ENCODE measurements at places on chromosomes 5 and 9. TPM values are rescaled to one million over a fixed set of nuclear protein-coding genes. Genes with fewer than 3 reads are reported as not detected.

Gene C1QTNF2
- total RNA-seq = not detected

Gene PCDHGA12
- total RNA-seq = 0.17 TPM

Gene ITK
- 314 TPM for total RNA-seq

Gene RNF208
- total RNA-seq = 10.3 TPM

Gene OLFM1
- not detected for total RNA-seq

Gene ZNF879
- total RNA-seq = 2.8 TPM

- no peaks in the 10 kb centered on the region for H3K27me3 ChIP-seq
- no peak for DNase-seq
- H3K4me1 ChIP-seq = peaks cover 87% of the 10 kb centered on the region
- H3K36me3 ChIP-seq = peaks cover 24% of the 10 kb centered on the region
- peak overlapping the region; percentile 59 for H3K27ac ChIP-seq
- no peak overlapping the region for H3K4me3 ChIP-seq
These were observed 9.9 kb downstream of the HNRNPH1 start for GRCh38 chr5:179613460-179614071.

- no peak overlapping the region for H3K27ac ChIP-seq
- H3K27me3 ChIP-seq = peaks cover 7% of the 10 kb centered on the region
- DNase-seq = no peak
- H3K4me3 ChIP-seq = no peak overlapping the region
These were observed 55.7 kb downstream of the NXNL2 start for GRCh38 chr9:88590558-88591146.

- no peak overlapping the region for H3K27ac ChIP-seq
- H3K4me1 ChIP-seq = no peaks in the 10 kb centered on the region
- H3K36me3 ChIP-seq = no peaks in the 10 kb centered on the region
These were observed 6.8 kb upstream of the PAEP start for GRCh38 chr9:135554718-135555117.

DNA sequence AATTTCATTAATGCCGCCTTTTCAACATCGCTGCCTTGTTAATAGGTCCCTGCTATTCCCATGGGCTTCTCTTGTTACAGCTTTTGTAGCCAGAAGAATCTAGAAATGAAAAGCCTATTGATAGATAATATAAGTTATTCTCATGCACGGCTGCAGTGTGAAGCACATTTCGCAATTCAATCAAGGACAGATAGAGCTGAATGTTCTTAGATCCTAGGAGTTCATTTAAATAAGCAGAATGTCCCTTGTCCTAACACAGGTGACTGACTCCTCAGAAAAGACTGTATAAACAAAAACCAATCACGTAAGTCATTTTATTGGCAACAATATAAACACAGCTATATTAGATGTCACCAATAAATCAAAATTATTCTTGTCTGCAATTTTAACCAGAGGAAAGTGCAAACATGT, 9.4 kb downstream of the GLIS3 start:
- peaks cover 18% of the 10 kb centered on the region for H3K4me1 ChIP-seq
- DNase-seq = no peak
- H3K4me3 ChIP-seq = no peak overlapping the region
- no peak overlapping the region for H3K27ac ChIP-seq

DNA sequence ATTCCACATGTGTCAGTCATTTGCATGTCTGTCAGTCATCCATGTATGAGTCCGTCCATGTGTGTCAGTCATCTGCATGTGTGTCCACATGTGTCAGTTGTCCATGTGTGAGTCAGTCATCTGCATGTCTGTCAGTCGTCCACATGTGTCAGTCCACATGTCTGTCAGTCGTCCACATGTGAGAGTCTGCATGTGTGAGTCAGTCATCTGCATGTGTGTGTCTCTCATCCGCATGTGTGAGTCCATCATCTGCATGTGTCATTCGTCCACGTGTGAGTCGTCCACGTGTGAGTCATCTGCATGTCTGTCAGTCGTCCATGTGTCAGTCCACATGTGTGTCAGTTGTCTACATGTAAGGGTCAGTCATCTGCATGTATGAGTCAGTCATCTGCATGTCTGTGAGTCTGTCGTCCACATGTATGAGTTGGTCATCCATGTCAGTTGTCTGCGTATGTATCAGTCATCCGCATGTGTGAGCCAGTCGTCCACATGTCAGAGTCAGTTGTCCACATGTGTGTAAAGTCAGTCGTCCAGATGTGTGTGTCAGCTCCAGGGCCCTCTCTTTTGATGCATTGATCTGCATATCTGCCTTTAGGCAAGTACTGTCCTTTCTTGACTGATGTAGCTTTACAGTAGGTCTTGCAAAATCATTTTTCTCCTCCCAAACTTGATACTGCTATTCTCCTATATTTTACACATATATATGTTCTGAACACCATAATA, 72.5 kb upstream of the CACNA1B start:
- H3K36me3 ChIP-seq = peaks cover 2% of the 10 kb centered on the region
- no peak for DNase-seq
- no peaks in the 10 kb centered on the region for H3K4me1 ChIP-seq
- no peaks in the 10 kb centered on the region for H3K27me3 ChIP-seq
- H3K27ac ChIP-seq = no peak overlapping the region
- no peak overlapping the region for H3K4me3 ChIP-seq

DNA sequence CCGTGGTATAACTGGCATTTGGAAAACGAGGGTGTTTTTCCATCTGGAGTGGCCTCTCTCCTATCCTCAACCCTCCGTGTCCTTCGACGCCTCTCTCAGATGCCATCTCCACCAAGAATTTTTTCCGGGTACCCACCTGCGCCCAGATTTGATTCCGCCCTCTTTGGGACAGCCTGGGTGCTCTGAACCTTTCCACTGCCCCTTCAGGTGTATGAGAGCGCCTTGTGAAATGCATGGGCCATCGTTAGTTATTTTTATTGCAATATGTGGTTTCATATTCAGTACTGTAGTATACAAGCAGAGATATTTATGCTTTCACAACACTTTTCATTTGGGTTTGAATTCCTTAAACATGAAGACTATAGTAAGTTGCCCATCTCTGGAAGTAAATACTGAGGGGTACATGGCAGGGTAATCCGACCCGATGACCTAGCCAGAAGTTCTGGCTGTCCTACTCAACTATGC, 78.2 kb upstream of the IFNE start:
- H3K4me1 ChIP-seq = peaks cover 31% of the 10 kb centered on the region
- H3K4me3 ChIP-seq = peak overlapping the region; percentile 94
- no peak overlapping the region for H3K27ac ChIP-seq
- DNase-seq = no peak
- peaks cover 29% of the 10 kb centered on the region for H3K27me3 ChIP-seq

DNA sequence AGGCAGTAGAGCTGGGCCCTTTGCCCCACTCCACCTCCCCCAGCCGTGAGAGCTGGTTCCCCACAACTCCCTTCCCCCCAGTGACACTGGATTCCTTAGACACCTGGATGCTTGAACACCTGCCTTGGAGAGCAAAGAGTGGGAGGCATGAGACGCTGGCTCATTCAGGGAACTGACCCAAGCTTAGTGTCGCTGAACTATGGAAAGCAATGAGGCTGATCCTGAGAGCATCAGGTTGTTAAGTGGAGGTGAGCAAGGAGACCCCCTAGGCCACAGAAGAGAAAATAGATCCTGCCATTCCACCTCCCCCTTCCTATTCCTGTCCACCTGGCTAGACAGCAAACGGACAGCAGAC, 2.0 kb downstream of the CCL19 start:
- peaks cover 6% of the 10 kb centered on the region for H3K27me3 ChIP-seq
- no peaks in the 10 kb centered on the region for H3K36me3 ChIP-seq
- no peak overlapping the region for H3K4me3 ChIP-seq
- peaks cover 7% of the 10 kb centered on the region for H3K4me1 ChIP-seq
- no peak for DNase-seq
- no peak overlapping the region for H3K27ac ChIP-seq

- no peak overlapping the region for H3K27ac ChIP-seq
- no peaks in the 10 kb centered on the region for H3K36me3 ChIP-seq
- H3K4me3 ChIP-seq = no peak overlapping the region
- H3K27me3 ChIP-seq = no peaks in the 10 kb centered on the region
- H3K4me1 ChIP-seq = no peaks in the 10 kb centered on the region
These were observed 298.7 kb upstream of the BRINP1 start for GRCh38 chr9:119667916-119668315.

GRCh38 chr5:145931718-145932117, 4.7 kb upstream of the SH3RF2 start:
- no peak overlapping the region for H3K4me3 ChIP-seq
- H3K27ac ChIP-seq = no peak overlapping the region
- H3K4me1 ChIP-seq = peaks cover 11% of the 10 kb centered on the region
- H3K36me3 ChIP-seq = peaks cover 2% of the 10 kb centered on the region

GRCh38 chr5:25570067-25570583, 925.3 kb upstream of the CDH10 start:
- H3K4me3 ChIP-seq = no peak overlapping the region
- no peaks in the 10 kb centered on the region for H3K36me3 ChIP-seq
- H3K4me1 ChIP-seq = no peaks in the 10 kb centered on the region
- DNase-seq = no peak

- H3K27ac ChIP-seq = no peak overlapping the region
- no peaks in the 10 kb centered on the region for H3K27me3 ChIP-seq
These were observed 200.0 kb downstream of the ACTL7B start for GRCh38 chr9:108655818-108656217.

DNA sequence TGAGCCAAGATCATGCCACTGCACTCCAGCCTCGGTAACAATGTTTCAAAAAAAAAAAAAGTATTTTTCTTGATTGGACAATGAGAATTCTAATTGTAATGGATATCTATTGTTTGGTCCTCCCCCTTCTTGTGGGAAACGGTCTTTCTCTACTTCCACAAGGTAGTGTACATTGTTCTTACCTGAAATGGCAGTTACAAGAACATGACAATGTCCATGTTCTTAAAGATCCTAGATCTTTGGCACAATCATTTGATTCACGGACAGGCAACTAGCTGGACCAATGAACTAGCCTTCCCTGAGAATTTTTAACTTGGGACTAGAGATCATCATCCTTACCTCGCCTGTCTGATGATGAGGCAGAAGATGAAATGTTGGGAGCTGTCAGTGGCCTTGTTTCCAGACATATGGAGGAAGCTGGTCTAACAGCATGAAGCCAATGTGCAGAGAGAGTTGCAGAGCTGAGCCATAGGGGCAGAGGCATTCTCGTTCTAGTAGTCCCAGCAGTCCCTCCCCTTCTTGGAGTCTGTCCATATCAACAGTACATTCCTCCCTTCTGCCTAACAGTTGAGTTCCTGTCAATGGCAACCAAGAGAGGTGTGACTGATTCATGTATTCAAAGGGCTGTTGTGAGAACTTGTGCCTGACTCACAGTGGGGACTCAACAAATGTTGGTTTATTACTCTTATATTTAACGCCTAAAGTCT, 2.1 kb upstream of the MARCHF6 start:
- peaks cover 28% of the 10 kb centered on the region for H3K4me1 ChIP-seq
- DNase-seq = no peak
- peak overlapping the region; percentile 94 for H3K4me3 ChIP-seq
- no peak overlapping the region for H3K27ac ChIP-seq

- peaks cover 7% of the 10 kb centered on the region for H3K36me3 ChIP-seq
- H3K4me3 ChIP-seq = no peak overlapping the region
- peaks cover 25% of the 10 kb centered on the region for H3K4me1 ChIP-seq
- DNase-seq = peak; percentile 2
- no peaks in the 10 kb centered on the region for H3K27me3 ChIP-seq
- peak overlapping the region; percentile 83 for H3K27ac ChIP-seq
These were observed 51.2 kb upstream of the ARRDC3 start for GRCh38 chr5:91434348-91434747.

DNA sequence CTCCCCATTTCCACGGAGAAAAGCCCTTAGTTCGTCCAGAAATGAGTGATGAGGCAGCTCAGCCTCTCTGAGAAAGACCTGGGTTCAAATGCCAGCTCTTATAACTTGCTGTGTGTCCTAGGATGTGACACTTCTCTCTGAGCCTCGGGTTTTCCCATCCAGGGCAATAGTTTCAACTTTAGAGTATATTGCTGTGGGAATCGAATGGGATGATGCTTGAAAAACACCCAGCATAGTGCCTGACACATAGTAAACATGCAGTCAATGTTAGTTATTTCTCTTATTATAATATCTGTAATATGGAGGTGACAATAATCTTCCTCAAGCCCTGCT, 430 bp upstream of the MAPKAP1 start:
- H3K36me3 ChIP-seq = no peaks in the 10 kb centered on the region
- peaks cover 4% of the 10 kb centered on the region for H3K27me3 ChIP-seq
- H3K4me3 ChIP-seq = peak overlapping the region; percentile 84
- DNase-seq = no peak
- H3K4me1 ChIP-seq = peaks cover 43% of the 10 kb centered on the region

GRCh38 chr9:86983249-86983619, 35.9 kb upstream of the GAS1 start:
- no peaks in the 10 kb centered on the region for H3K36me3 ChIP-seq
- no peak overlapping the region for H3K27ac ChIP-seq
- no peaks in the 10 kb centered on the region for H3K4me1 ChIP-seq
- H3K27me3 ChIP-seq = peaks cover 19% of the 10 kb centered on the region
- no peak for DNase-seq
- no peak overlapping the region for H3K4me3 ChIP-seq

- no peaks in the 10 kb centered on the region for H3K4me1 ChIP-seq
- H3K27ac ChIP-seq = no peak overlapping the region
- no peaks in the 10 kb centered on the region for H3K27me3 ChIP-seq
- H3K4me3 ChIP-seq = no peak overlapping the region
- H3K36me3 ChIP-seq = no peaks in the 10 kb centered on the region
These were observed 488.5 kb downstream of the NR2F1-AS1 start for GRCh38 chr5:93092349-93093105.

Measured in activated T-cell treated with anti-CD3 and anti-CD28 coated beads, Interleukin-2, amount 50 U/mL, for 72 hours (primary cell).